Hepatocyte (in vitro differentiated cells): ENCODE measurements at places on chromosomes 3 and 15. TPM values are rescaled to one million over a fixed set of nuclear protein-coding genes. Genes with fewer than 3 reads are reported as not detected.

SKOR1 gene
- total RNA-seq: 0.12 and 0.23 TPM in 2 replicates

DNA sequence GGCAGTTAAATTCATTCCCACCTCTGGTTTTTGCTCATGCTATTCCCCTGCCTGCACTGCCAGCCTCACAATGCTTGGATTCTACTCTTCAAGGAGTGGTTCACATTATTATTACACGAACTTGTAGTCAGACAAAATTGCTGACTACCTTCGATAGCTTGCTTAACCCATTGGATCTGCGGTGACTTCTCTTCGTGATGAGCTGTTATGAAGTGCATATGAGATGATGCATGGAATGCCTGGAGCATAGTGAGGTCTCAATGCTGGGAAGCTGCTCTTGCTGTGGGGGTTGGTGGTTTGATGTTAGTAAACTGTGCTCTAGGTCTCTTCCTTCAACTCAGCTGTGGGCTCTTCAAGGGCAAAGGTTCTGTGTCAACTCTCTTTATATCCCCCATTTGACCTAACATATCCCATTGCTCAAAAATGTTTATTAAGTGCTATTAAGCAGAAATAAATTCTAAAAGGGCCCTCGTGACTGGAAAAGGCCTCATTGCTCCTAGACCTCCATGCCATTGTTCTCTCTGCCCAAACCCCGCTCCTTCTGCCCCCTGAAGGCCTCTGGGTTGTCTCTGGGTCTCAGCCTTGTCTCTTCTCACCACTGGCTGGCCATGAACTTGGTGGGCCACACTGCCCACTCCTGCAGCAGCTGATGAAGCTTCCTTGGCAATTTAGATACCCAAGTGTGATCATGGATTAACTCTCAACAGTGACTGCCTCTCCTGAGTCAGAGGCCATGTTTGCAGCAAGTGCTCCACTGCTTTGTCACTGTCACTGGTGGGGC, 4.5 kb upstream of the SLCO2A1 start:
- H3K4me3 ChIP-seq: no peak overlapping the region
- no peaks in the 10 kb centered on the region for H3K36me3 ChIP-seq
- H3K4me1 ChIP-seq: peaks cover 22% of the 10 kb centered on the region
- peaks cover 4% of the 10 kb centered on the region for H3K27me3 ChIP-seq

CAV3 gene
- total RNA-seq: not detected in 2 replicates

CCK gene
- 0.97 TPM in 1 of 2 replicates, not detected in the other for total RNA-seq

DNA sequence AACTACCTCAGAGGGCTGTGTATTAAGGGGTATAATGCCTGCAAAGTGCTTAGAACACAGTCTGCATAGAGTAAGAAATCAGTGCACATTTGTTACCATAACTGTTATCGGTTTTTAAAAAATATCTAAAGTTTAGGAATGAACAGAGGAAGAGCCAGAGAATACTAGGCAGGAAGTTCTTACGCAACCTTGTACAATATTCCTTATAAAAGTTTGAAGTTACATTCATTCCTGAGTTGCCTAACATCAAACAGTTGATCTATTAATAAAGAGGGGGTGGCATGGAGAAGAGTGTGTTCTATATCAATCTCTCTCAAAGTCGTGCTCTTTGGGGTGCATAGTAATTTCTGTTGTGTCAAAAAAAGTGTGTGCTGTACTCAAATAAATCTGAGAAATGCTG, 22.0 kb upstream of the PHLDB2 start:
- H3K4me1 ChIP-seq: no peaks in the 10 kb centered on the region
- DNase-seq: no peak
- H3K4me3 ChIP-seq: no peak overlapping the region

- no peak for DNase-seq
- no peak overlapping the region for H3K27ac ChIP-seq
- no peaks in the 10 kb centered on the region for H3K27me3 ChIP-seq
- no peaks in the 10 kb centered on the region for H3K36me3 ChIP-seq
Measured at GRCh38 chr3:69925506-69925905, 74.0 kb upstream of the SAMMSON start.

RLBP1 gene
- total RNA-seq: not detected in 2 replicates

DNA sequence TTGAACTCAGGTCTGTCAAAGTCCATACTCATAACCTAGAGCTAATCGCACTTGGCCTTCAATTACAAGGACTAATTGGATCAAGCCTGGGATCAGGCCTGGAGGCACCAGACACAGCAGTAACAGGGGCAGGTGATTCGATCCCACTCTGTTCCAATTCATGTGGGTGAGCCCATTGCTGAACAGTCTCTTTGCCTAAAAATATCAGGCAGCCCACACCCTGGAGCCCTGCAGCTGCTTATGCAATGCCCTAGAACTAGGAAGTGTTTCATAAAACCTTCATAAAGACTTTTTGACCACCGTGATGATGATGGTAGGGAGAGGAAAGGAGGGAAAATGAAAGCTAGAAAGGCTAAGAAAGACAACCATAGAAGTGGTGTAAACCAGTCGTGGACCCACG, 47.8 kb upstream of the NEO1 start:
- H3K27me3 ChIP-seq: no peaks in the 10 kb centered on the region
- no peaks in the 10 kb centered on the region for H3K36me3 ChIP-seq
- no peak overlapping the region for H3K27ac ChIP-seq
- no peaks in the 10 kb centered on the region for H3K4me1 ChIP-seq
- no peak for DNase-seq
- no peak overlapping the region for H3K4me3 ChIP-seq

- H3K4me1 ChIP-seq: peaks cover 33% of the 10 kb centered on the region
- no peak for DNase-seq
- peak overlapping the region; percentile 87 for H3K27ac ChIP-seq
- H3K27me3 ChIP-seq: no peaks in the 10 kb centered on the region
- no peaks in the 10 kb centered on the region for H3K36me3 ChIP-seq
- no peak overlapping the region for H3K4me3 ChIP-seq
Measured at GRCh38 chr3:31959951-31960792, 20.9 kb downstream of the OSBPL10 start.
